ENCODE measurements at places on chromosomes 3 and 15.

DNA sequence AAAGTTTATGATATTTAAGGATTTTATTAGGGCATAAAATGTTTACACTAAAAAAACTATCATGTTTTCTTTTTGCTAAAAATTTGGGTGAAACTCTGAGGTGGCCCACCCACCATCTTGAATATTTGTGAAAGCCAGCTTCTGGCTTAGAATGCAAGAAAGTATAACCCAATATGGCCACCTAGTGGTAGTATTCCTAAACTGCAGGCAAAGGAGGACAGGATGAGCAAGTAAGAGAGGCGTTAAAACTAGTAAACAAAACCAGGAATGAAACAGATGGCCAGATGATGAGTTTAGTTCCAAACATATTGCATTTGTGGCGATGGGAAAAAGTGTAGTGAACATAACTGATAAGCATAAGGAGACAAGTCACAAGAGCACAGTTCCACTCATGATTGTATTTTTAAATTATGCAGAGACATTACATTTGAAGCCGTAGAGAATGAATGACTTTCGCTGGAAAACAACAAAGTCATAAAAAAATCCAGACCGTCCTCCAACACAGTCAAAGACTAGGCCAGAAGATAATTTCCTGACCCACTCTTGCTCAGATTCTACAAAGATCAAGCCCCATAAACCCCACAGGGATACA is 103.3 kb upstream of the PRTG start:
- no peak for DNase-seq

DNA sequence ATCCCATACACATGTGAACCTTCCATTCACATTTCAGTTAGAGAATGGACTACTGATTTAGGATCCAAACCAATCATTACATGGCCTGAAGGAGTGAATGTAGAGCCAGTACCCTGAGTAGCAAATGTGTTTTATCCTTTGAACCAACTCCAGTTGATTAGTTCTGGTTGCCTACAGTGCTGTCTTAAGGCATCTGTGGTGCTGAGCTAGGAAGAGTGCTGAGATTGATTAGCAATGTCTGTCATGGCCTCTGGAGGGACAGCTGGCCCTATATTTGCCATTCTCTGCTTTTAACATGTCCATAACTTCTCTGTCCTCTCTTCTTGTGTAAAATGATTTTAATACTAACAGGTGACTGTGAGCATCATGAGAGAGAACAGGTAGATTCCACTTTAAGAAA is 11.1 kb downstream of the LRTM1 start:
- no peak for DNase-seq

- DNase-seq = no peak
Observed at GRCh38 chr3:141110322-141110721, 59.2 kb downstream of the SPSB4 start.

GRCh38 chr3:127103080-127103479 is 89.9 kb upstream of the PRR23E start:
- peak; percentile 16 for DNase-seq

GRCh38 chr15:63059075-63059474 is 16.5 kb downstream of the TPM1 start:
- no peak for DNase-seq

GRCh38 chr3:173699353-173699752 is 301.8 kb downstream of the NLGN1 start:
- no peak for DNase-seq
